Uterus (tissue), 4 donors: ENCODE measurements at places on chromosomes 1 and 21. TPM values are rescaled to one million over a fixed set of nuclear protein-coding genes. Genes with fewer than 3 reads are reported as not detected.

Gene PCP4L1
- total RNA-seq: 0.77 TPM

DNA sequence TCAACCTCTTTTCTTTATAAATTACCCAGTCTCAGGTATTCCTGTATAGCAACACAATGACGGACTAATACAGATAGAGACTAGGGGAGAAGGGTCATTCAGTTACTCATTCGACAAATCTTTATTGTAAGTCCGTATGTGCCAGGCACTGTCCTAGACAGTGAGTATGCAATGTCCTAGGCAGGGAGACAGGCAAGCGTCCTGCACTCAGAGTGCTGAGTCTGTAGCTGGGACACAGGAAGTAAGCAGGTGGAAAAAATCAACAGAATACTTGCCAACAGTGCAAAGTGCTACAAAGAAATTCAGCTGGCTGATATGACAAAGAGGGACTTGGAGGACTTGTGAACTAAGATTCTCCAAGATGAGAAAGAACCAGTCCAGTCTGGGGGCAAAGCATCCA is 92.2 kb upstream of the ZBTB40 start:
- H3K36me3 ChIP-seq: no peaks in the 10 kb centered on the region
- no peak overlapping the region for H3K27ac ChIP-seq
- DNase-seq: no peak
- H3K4me3 ChIP-seq: no peak overlapping the region
- no peaks in the 10 kb centered on the region for H3K4me1 ChIP-seq

Gene CLCNKB
- total RNA-seq: 0.41 TPM

- no peaks in the 10 kb centered on the region for H3K4me1 ChIP-seq
- H3K4me3 ChIP-seq: no peak overlapping the region
- H3K36me3 ChIP-seq: no peaks in the 10 kb centered on the region
- no peaks in the 10 kb centered on the region for H3K27me3 ChIP-seq
These were observed 41.6 kb upstream of the NBL1 start for GRCh38 chr1:19602486-19602885.

Gene MOB3C
- total RNA-seq: 22.5 TPM

DNA sequence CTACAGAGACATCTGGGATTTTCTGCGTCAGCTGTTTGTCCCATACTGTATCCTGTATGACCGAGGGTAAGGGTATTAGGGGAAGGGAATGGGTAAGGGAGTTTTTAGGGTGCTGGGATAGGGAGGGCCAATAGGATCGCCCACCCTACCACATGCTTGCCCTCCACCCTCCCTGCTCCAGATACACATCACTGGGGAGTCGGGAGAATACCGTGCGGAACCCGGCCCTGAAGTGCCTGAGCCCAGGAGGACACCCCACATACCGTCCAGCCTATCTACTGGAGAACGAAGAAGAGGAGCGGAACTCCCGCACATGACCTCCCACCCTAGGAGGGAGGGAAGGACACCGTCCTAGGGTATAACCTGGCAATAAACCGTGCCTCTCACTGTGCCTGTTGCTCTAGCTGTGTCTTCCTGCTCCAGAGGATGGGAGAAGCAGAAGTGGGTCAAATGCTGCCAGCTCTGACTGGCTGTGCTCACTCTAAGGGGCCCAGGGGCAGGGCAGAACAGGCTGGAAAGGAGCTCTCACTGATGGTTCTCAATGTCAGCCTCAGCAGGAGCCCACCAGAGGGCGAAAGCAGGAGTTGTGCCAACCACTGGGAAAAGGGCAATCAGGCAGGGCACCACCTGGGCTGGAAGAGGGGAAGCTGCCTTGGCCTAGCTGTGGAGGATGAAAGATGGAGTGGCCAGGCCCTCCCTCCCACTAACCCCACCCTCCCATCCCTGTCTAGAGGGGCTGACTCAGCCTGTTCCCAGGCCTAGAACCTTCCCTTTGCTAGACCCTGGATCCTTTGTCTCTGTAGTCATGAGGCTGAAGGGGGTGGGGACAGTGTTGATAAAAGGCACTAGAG is 440 bp upstream of the LENEP start:
- no peaks in the 10 kb centered on the region for H3K27me3 ChIP-seq
- no peak overlapping the region for H3K27ac ChIP-seq
- no peak for DNase-seq
- H3K4me3 ChIP-seq: no peak overlapping the region
- H3K36me3 ChIP-seq: no peaks in the 10 kb centered on the region
- no peaks in the 10 kb centered on the region for H3K4me1 ChIP-seq

- H3K4me3 ChIP-seq: no peak overlapping the region
- no peak for DNase-seq
These were observed 164.3 kb upstream of the ATP1B1 start for GRCh38 chr1:168942165-168942564.

GRCh38 chr1:107496002-107496401 is 355.2 kb downstream of the NTNG1 start:
- no peaks in the 10 kb centered on the region for H3K36me3 ChIP-seq
- H3K27ac ChIP-seq: no peak overlapping the region
- no peak for DNase-seq
- no peaks in the 10 kb centered on the region for H3K4me1 ChIP-seq

DNA sequence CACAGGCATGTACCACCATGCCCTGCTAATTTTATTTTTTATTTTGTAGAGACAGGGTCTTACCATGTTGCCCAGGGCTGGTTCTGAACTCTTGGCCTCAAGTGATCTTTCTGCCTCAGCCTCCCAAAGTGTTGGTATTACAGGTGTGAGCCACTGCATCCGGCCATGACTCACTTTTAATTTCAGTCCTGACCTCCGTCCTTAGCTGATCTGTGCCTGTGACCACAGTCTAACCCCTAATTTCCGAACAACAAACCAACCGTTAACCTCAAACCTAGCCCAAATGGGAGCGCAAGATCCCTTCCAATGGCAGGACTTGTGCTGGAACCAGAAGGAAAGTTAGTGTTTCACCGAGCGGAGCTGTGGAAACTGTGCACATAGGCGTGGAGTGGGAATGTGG is 29.3 kb upstream of the MAN1C1 start:
- H3K36me3 ChIP-seq: no peaks in the 10 kb centered on the region
- H3K4me3 ChIP-seq: no peak overlapping the region
- H3K4me1 ChIP-seq: no peaks in the 10 kb centered on the region
- DNase-seq: no peak
- no peaks in the 10 kb centered on the region for H3K27me3 ChIP-seq

DNA sequence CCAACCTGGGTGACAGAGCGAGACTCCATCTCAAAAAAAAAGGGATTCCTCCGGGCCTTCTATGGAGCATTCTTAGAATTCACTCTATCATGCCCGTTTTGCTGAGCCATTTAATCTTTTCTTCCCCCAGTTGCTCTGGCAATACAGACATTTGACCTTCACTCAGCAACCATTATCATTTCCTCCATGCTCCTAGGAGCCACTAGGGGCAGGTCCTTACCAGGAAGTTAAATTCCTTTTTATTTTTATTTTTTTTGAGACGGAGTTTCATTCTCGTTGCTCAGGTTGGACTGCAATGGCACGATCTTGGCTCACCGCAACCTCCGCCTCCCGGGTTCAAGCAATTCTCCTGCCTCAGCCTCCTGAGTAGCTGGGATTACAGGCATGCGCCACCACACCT is 9.7 kb upstream of the CGN start:
- no peaks in the 10 kb centered on the region for H3K4me1 ChIP-seq
- H3K36me3 ChIP-seq: no peaks in the 10 kb centered on the region
- H3K27ac ChIP-seq: no peak overlapping the region

DNA sequence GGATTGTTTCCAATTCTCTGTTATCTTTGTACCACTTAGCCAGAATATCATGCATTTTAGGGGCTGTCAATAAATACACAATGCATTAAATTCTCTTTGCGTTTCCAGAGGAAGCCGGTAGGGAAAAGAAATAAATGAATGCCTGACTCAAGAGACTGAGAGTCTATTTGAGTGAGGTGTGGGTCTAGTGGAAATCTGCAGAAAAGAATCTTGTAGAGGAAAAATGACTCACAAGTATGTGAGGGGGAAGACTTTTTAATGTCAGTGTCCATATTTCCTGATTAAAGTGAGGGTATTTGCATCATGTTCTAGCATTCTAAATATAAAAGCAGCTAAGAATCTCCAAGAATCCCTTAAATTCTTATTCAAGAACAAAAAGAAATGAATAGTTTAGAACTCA is 271.1 kb downstream of the PTPRC start:
- no peaks in the 10 kb centered on the region for H3K27me3 ChIP-seq
- H3K27ac ChIP-seq: no peak overlapping the region
- no peak for DNase-seq
- H3K36me3 ChIP-seq: no peaks in the 10 kb centered on the region
- H3K4me3 ChIP-seq: no peak overlapping the region

DNA sequence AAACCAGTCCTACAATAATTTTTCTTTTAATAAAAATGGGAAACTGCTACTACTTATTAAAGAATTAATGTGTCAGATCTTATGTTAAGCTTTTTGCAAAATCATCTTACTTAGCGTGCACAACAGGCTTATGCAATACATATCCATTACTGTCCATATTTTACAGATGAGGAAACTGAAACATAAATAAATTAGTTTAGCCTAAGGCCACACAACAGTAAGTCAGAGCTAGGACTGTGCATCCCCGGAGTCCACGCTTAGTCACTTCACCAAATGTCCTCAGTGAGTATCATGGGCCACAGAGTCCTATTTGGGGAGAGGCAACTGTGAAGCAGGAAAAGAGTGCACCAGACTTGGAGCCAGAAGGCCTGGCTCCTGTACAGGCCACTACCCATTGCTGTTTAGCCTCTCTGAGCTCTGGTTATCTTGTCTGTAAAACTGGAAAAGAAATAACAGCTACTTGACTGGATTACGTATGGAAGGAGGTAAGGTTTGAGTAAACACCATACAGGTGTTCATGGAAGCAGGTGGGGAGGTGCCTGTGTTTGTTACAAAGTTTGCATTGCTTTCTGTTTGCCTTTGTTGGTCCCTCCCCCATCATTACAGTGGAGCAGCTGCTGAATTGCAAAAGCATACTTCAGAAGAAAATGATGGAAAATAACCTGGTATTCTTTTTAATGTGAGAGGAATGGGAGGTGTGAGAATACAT is 192.8 kb downstream of the FCRL5 start:
- no peak overlapping the region for H3K27ac ChIP-seq
- no peak overlapping the region for H3K4me3 ChIP-seq
- no peaks in the 10 kb centered on the region for H3K27me3 ChIP-seq
- no peaks in the 10 kb centered on the region for H3K4me1 ChIP-seq
- H3K36me3 ChIP-seq: no peaks in the 10 kb centered on the region

DNA sequence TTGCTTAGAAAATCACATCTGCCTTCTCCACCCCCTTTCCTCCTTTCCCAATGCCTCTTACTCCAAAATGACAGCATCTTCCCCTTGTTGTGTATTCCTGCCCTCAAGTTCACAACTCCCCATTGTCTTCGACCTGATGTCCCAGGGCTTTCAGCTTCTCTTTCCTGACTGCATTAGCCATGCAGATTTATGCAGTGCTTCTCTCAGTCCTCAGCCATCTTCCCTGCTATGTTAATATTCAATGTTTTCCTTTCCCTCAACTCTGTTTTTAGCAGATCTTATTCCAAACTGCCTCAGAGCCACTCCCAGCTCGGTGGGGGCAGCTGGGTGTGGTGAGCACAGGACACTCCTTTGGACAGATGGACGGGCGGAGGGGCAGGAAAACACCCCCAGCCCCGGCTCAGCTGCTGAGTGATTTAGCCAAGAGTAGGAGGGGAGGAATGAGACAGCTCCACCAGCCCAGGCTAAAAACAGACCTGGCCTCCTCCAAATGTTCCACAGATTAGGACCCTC is 71.0 kb downstream of the CD2 start:
- H3K27ac ChIP-seq: peak overlapping the region; percentile 79
- H3K4me3 ChIP-seq: no peak overlapping the region
- DNase-seq: peak; percentile 70
- H3K4me1 ChIP-seq: no peaks in the 10 kb centered on the region
- no peaks in the 10 kb centered on the region for H3K36me3 ChIP-seq

DNA sequence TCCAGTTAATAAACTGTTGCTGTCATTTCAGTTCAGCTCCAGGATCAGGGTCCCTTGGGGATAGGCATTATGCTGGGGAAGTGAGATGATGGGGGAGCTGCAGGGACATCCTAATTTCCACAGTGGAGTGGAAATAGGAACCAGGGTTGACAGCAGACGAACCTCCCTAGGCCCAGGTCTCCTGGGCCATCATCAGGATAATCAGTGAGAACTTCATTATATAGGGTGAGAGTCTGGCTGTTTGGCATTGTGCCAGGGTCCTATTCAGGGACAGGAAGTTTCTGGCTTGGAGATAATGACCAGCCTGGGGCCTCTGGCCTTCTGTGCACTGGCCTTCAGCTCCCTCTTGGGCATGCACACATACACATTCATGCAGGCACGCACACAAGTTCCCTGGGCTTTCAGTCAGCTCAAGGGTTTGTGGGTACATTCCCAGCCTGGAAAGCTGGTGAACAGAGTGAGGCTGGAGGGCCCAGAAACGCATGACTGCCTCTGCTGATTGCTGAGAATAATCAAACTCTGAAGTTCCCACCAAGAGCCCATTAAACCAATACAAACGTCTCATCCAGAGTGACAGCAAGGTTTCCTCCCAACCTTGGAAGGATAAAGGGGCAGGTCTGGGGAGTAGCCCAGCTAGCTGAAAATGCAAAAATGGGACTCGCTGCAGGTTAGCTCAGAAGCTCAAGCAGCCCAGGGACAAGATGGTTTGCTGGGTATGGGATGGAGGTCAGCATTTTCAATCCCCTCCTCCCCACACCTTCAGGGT is 13.9 kb upstream of the LRIG2 start:
- H3K27me3 ChIP-seq: no peaks in the 10 kb centered on the region
- DNase-seq: no peak
- H3K4me3 ChIP-seq: no peak overlapping the region
- H3K36me3 ChIP-seq: no peaks in the 10 kb centered on the region

GRCh38 chr1:234881893-234882771 is 246.5 kb downstream of the TOMM20 start:
- H3K4me3 ChIP-seq: no peak overlapping the region
- H3K27ac ChIP-seq: no peak overlapping the region
- DNase-seq: no peak
- H3K27me3 ChIP-seq: no peaks in the 10 kb centered on the region
- H3K4me1 ChIP-seq: peaks cover 1% of the 10 kb centered on the region

- H3K4me1 ChIP-seq: peaks cover 7% of the 10 kb centered on the region
- H3K27me3 ChIP-seq: no peaks in the 10 kb centered on the region
- H3K36me3 ChIP-seq: no peaks in the 10 kb centered on the region
- no peak for DNase-seq
- H3K27ac ChIP-seq: peak overlapping the region; percentile 0
These were observed 3.1 kb downstream of the SLC45A3 start for GRCh38 chr1:205677167-205677566.

Gene OLIG2
- total RNA-seq: not detected

Gene FAM163A
- not detected for total RNA-seq
